H54 (cell line): ENCODE measurements at places on chromosomes 1 and 21.

- no peak for DNase-seq
Measured at GRCh38 chr1:237199026-237199425, 157.0 kb downstream of the RYR2 start.

DNA sequence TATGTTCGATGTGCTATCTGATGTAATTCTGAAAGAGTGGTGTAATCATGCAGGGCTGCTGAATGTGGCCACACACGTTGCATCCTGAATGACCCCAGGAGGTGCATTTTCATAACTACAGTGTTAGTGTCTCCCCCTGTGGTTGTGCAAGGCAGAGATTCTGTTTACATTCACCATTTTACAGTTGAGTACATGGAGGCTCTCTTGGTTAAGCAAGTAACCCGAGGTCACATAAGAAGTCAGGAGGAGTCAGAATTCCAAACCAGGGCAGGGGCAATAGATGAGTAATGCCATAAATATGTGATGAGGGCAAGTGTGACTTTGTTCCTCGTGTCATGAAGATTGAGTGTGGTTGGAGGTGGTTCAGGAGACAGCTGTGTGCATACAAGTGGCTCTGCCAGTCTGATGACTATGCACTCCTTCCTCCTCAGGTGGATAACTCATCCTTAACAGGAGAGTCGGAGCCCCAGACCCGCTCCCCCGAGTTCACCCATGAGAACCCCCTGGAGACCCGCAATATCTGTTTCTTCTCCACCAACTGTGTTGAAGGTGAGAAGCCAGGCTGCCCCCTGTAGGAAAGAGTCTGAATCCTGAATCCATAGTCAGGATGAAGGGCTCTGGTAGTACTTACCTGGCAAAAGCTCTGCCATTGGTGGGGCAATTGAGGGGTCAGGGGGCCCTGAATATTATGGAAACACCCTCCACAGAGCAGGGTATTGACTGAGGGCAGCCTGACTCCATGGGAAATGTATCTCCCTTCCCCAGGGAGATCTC is 9.3 kb downstream of the ATP1A2 start:
- peak; percentile 91 for DNase-seq

DNA sequence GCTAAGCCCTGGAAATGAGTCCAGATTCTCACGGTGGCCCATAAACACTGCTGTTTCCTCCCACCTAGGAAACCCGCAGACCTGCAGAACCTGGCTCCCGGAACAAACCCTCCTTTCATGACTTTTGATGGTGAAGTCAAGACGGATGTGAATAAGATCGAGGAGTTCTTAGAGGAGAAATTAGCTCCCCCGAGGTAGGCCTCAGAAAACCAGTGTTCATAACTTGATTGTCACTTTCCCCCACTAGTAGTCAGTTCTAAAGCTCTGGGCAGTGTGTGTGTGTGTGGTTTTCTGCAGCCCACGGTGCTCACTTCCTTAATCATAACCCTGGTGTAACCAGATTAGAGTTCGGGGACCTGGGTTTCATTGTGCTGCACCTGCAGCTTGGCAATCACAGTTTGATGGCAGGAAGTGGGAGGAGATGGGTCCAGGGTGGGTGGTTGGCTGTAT is 39.1 kb downstream of the CLIC6 start:
- DNase-seq = no peak

GRCh38 chr1:73820843-73821242 is 377.1 kb downstream of the LRRIQ3 start:
- no peak for DNase-seq

DNA sequence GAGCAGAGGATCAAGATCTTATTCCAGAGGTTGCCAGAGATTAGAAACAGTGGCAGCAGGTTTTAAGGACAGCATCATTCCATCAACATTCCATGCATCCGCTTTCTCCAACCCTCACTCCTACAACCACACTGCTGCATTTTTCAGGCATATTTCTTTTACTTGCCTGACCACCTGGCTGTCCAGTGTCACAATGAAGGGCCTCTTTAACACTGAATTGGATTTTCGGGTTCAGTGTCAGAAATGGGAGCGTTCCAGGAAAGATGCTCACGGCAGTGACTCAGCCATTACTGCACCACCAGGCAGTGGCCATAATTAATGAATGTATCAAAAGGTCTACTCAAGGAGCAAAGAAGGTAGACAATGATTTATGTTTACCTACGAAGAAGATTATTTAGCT is 200.4 kb upstream of the ESRRG start:
- DNase-seq = no peak

GRCh38 chr1:198165927-198166647 is 9.3 kb downstream of the NEK7 start:
- no peak for DNase-seq

DNA sequence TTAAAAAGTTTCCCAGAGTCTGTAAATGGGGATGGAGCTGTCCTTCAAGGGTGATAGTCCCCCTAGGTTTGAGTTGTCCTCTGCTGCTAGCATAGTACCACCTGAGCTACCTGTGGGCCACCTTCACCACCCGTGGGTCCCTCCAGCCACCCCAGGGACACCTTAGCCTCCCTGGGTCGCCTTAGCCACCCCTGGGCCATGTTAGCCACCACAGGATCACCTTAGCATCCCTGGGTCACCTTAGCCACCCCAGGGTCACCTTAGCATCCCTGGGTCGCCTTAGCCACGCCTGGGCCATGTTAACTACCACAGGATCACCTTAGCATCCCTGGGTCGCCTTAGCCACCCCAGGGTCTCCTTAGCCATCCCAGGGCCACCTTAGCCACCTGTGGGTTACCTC is 67.1 kb downstream of the ADARB1 start:
- no peak for DNase-seq

GRCh38 chr1:26814893-26815292 is 11.6 kb upstream of the ZDHHC18 start:
- no peak for DNase-seq
